HEK293T (cell line): ENCODE measurements at places on chromosomes 3 and 15.

DNA sequence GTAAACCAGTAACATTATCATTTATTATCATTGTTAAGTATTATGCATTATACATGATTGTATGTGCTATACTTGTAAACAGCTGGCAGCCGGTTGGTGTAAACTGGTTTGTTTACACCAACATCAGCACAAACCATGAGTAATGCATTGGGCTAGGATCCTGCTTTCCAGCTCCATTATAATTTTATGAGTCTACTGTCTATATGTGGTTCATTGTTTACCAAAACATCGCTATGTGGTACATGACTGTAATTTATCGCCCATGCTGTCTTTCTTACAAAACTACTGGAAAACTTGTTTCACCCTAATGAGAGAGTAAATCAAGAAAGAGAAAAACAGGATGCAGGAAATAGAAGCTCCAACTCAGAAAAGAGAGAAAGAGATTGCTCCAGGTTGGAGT lies 224.8 kb upstream of the CBLB start:
- DNase-seq = no peak

DNA sequence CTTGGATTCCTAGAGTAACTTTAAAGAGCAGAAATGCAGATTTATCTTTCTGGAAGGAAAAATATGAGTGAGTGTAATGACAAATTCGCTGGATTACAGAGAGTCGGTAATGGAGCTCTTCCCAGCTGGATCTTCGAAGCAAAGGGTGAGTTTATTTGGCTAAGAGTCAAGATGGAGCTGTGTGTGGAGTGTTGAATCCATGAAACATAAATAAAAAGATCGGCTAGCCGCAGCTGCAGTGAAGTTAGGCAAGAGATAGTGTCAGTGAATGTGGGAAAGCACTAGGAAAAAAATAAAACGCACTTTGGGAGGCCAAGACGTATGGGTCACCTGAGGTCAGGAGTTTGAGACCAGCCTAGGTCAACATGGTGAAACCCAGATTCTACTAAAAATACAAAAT lies 10.3 kb downstream of the NAALADL2 start:
- no peak for DNase-seq

DNA sequence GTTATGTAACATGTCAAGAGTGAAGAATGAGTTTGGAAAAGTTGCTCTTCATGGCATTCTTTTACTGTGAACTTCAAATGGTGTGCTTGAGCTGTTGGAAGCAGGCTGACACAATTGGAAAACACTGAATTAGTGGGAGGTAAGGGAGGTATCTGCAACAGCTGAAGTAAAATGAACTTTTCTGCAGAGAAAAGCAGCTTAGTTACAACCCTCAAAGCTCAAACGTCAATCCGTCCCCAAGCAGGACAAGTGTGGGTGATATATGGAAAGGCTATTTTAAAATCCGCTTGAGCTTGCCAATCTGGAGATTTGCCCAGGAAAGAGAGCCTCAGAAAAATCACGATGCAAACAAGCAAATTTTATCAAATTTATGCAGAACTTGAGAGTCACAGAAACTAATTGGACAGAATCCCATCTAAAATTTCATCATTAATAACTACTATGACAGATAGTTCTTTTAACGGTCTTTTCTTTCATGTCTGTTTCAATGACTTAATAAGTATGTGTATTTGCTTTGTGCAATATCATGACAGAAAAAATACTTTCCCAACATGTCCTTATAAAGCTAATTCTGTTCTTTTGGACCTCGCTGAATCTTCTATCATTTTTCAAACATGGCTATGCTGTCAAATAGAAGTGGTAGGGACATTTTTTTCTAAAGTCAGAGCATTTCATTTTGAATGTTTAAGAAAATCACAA lies 266.6 kb upstream of the SLITRK3 start:
- DNase-seq = no peak

DNA sequence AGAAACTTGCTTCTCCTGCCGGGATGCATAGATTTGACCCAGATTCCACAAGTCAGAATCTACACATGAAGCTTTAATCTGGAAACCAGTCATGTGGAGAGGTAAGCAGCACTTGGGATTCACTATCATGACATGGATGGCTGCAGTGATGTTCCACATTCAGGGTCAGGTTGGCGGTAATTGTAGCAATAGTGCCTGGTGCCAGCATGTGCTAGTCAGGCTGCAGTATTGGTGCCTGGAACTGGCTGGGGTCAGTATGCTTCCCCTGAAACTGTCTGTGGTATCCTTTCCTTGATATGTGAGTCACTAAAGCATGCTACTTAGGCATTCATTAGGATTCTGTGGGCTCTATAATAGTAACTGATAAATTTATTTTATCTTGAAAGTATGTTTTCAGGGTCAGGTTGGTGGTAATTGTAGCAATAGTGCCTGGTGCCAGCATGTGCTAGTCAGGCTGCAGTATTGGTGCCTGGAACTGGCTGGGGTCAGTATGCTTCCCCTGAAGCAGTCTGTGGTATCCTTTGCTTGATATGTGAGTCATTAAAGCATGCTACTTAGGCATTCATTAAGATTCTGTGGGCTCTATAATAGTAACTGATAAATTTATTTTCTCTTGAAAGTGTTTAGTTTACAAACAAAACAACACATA lies 1439.2 kb downstream of the ZPLD1 start:
- DNase-seq = no peak

DNA sequence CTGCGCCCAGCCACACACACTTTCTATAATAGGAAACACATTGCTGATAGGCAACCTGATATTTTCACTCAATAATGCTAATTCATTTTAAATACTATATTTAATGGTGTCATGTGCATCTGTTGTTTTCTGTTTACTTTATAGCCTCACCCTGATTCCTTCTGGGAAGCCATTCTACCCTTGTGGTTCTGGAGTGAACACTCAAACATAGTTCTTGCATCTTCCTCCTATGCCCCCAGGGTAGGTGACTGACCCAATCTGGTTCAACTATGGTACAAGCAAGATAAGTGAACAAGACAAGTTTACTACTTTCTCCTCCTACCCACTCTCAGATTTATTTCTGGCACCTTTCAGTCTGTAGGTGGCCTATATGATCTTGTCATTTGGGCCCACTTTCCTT lies 4.3 kb upstream of the SCG3 start:
- DNase-seq = no peak

GRCh38 chr3:43214616-43215015 lies 71.7 kb upstream of the SNRK start:
- no peak for DNase-seq

DNA sequence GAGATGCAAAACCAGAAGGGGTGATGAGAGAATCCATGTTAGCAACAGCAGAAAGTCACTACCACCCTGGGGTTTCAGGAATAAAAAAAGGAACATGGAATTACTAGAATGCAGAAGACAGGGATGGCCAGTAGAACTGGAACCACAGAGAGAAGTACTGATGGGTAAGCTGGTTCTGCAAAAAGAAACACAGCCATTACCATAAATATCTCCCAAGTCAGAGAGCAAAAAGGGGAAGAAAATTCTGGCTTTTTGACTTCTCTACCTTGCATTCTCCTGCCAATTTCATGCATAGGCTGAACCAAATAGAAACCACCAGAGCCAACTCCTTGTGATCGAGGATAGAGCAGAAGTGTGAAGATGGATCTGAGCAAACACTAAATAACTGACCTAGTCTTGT lies 550.4 kb upstream of the NAALADL2 start:
- DNase-seq = no peak

- DNase-seq = no peak
Measured at GRCh38 chr3:157472648-157473047, 30.6 kb downstream of the VEPH1 start.

DNA sequence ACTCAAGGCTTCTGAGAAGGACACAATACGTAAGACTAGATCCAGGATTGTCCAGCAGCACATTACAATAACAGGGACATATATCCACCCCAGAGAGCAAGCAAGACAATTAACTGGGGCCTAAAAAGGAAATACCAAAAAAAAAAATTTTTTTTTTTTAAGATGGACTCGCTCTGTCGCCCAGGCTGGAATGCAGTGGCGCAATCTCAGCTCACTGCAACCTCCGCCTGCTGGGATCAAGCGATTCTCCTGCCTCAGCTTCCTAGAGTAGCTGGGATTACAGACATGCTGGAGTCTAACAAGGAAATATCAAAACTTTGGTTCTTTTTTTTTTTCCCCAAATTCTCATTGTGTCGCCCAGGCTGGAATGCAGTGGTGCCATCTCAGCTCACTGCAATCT lies 28.8 kb upstream of the IMPDH2 start:
- DNase-seq = no peak

GRCh38 chr15:68316061-68316804 lies 38.7 kb downstream of the FEM1B start:
- DNase-seq = peak; percentile 56

DNA sequence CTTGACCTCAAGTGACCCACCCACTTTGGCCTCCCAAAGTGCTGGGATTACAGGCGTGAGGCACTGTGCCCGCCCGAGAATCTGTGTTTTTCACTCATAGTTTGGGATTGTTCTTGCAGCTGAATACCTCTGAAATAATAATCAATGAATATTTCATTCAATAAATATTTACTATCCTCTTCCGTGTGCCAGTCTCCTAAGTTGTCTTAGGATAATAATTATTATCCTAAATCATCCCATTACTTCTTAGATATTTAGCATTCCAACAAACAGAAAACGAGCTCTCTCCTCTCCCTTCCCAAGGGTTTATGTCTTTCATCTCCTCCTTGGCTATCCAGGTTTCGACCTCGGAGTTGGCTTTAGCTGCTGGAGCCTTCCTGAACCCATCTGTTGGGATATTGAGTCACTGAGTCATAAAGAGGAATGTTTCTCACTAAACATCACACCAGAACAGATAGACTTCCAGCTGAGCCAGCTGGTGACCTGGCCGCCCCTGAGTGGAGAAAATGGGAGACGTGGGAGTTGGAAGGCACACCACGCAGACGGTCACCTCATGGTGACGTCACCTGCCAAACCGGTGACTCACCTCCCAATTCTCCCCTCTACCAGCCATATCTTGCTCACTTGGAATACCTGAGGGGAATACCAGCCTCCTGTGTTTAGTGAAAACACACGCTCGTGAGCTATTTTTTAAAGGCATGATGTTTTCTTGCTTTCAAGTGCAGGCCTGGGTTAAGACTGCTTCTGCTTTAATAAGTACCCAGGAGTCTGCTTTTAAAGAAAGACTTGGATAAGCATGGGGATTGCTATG lies 43.9 kb downstream of the BHLHE40 start:
- no peak for DNase-seq

DNA sequence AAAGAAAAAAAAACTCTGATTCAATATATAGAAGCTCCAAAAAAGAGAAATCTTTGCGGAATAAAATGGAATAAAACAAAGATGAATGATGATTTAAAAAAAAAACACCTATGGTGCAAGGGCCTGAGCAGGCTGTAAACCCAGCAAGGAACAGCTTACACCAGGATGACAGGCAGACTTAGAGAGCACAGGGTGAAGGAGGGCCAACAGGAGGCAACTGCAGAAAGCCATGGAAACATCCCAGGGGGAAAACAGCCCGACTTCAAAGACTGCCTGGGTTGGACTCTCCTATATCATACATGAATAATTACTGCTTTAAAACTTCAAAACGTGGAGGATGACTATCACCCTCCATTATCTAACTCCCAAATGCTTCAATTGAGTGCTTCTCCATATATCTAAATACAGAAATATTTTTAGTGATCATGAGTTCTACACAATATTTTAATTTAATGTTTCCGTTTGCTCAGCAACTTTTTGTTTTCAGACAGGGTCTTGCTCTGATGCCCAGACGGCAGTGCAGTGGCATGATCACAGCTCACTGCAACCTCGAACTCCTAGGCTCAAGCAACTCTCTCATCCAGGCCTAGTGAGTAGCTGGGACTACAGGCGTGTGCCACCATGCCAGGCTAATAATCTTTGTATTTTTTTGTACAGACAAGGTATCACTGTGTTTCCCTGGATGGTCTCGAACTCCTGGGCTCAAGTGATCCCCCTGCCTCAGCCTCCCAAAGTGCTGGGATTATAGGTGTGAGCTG lies 456.2 kb downstream of the TBL1XR1 start:
- DNase-seq = no peak

- no peak for DNase-seq
Measured at GRCh38 chr15:35746121-35746520, 200.2 kb upstream of the DPH6 start.

GRCh38 chr3:44058022-44058867 lies 183.4 kb upstream of the TOPAZ1 start:
- DNase-seq = no peak

GRCh38 chr3:194775731-194776130 lies 90.0 kb downstream of the FAM43A start:
- no peak for DNase-seq

- no peak for DNase-seq
Measured at GRCh38 chr3:196193133-196193735, 18.0 kb downstream of the ZDHHC19 start.

DNA sequence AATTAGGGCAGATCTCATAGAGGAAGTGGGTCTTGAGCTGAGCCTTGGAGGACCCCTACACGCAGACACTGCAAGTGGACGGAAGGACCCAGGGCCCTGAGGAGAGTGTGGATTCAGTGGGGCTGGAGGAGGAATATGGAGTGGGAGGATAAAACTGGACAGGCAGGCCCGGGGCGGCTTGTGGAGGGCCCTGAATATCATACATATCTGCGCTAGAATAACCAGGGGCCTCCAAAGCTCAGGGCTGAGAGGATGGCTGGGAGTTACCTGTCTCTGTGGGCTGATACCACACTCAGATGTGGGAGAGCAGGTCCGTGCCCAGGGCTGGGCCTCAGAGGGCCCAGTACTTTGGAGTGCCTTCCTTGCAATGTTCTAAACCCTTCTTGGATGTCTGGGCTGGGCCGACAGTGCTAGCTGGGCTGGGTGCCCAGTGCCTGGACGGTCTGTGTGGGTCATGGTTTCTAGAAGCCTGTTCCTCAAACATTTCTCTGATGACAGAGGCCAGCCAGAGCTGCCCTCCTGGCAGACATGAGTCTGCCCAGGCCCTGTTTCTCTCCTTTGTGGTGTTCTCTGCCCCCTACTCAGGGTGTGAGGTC lies 29.6 kb downstream of the CHRD start:
- no peak for DNase-seq

GRCh38 chr3:61688307-61688984 lies 127.1 kb downstream of the PTPRG start:
- no peak for DNase-seq

GRCh38 chr3:169400205-169400604 lies 263.3 kb downstream of the MECOM start:
- no peak for DNase-seq

GRCh38 chr3:48891606-48892005 lies 7.1 kb downstream of the SLC25A20 start:
- no peak for DNase-seq

- no peak for DNase-seq
Measured at GRCh38 chr15:94584833-94585244, 353.5 kb downstream of the MCTP2 start.

DNA sequence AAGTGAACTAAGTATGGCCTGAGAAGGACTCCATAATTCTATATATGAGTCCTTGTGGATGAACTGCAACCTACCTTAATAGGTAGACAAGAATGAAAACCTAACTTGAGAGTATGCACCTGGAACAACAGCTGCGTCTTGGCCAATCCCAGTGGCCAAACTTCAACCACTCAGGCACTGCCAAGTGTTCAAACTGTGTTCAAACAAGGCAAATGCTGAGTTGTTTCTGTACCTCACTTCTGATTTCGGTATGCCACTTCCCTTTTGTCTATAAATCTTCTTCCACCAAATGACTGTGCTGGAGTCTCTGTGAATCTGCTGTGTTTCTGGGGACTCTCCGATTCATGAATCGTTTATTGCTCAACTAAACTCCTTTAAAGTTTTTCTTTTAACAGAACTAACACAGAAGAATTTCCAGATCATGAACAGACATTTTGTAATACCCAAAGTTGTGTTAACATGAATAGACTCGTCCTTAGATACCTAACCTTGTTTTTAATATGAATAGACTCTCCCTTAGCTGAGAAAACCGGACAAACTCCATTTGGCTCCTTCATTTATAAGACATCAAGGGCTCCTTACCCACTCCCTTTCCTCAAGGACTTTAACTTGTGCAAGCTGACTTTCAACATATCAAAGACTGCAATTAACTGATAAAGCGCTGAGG lies 4.1 kb downstream of the ZNF717 start:
- no peak for DNase-seq
